ENCODE measurements at places on chromosomes 7 and 10.
A peak's percentile ranks its signal among the peaks of the same experiment; 100 is the strongest.

DNA sequence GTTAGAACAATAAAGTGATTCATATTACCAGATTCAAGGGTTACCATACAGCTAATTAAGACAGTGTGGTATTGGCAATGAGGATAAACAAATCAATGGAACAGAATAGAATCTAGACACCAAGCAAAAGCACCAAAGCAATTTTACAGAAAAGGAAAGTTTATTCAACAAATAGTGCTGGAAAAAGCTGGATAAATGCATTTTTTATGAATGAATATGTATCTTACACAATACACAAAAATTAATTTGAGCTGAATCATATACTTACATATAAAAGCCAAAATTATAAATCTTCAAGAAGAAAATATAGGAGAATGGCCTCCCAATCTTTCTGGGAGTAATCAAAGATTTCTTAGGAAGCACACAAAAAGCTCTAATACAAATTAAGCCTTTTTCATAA, 220.4 kb upstream of the PTN start:
- no peak for DNase-seq

DNA sequence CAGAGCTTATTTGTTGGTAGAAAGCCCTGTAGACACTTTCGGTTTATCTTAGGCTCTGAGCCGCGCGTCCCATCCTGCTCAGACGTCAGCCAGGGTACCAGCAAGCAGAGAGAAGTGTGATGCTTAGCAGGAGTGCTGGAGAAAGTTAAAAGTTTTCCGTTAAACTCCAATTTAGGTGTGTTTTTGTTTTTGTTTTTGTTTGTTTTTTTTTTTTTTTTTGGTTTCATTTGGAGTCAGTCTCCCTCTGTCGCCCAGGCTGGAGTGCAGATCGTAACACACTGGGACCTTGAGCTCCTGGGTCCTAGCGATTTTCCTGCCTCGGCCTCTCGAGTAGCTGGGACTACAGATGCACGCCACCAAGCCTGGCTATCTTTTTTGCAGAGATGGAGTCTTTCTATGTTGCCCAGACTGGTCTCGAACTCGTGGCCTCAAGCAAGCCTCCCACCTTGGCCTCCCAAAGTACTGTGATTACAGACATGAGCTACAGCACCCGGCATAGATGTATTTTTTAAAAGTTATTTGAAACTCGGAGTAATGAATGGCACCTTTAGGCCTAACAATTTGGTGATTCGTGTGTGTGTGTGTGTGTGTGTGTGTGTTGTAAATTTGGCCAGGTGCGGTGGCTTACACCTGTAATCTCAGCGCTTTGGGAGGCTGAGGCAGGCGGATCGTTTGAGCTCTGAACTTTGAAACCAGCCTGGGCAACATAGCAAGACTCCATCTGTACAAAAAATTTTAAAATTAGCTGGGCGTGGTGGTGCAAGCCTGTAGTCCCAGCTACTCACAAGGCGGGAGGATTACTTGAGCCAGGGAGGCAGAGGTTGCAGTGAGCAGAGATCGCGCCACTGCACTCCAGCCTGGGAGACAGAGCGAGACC, 1.3 kb upstream of the HIP1 start:
- no peak for DNase-seq

GRCh38 chr10:115771755-115772154, 501.3 kb downstream of the GFRA1 start:
- no peak for DNase-seq

- DNase-seq = peak; percentile 48
Measured at GRCh38 chr10:84493951-84494848, 165.8 kb downstream of the CCSER2 start.

DNA sequence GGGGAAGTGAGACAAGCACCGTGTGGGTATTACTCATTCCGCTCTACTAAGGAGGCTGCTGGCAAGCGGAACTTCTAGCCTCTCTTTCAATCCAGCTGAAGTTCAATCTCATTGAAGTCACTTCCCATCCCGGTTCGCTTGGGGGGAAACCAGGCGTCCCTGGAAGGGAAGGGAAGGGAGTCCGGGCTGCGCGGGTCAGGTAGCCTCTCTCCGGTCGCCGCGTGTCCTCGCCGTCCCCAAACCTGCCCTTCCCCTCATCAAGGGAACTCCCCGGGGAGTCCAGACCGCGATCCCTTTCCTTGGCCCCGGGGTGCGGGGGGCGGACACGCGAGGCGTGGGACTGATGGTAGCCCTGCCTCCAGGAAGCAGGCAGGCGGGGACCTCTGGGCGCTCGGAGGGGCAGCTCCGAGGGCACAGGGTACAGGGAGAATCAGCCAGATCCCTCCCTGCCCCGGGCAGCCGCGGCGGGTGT, 598 bp upstream of the ZEB1 start:
- peak; percentile 53 for DNase-seq

DNA sequence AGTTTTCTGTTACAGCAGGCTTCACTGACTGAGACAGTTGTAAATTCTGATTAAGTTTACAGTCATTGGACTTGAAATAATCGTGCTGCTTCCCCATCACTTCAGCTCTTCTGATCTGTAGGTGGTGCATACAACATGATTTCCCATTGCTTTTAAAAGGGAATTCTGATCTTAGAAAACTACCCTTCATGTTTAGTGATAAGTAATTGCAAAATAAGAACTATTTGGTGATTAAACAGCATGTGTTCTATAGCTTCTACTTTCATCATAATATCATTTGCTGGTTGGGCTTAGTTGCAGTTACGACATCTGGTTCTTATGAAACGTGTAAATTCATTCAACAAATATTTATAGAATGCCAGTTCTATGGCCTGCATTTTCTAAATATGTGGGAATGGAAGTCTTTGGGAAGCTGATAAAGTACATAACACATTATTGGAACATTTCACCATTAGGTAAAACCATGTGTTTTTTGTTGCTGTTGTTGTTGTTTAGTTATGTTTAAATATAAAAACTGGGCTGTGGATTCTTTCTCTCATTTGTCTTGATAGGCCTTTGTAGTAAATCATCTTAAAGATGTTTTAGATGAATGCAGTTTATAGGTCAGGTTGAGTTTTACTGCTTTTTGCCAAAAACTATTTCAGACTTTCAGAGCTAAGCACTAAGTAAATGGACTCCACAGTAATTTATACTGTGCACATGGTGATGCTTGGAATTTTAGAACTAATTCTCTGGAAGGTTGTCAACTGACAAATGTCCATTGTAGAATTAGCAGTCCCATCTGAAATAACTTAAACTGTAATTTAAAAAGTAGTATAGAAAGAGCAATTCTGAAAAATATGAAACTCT, 13.1 kb downstream of the GNAI1 start:
- no peak for DNase-seq

DNA sequence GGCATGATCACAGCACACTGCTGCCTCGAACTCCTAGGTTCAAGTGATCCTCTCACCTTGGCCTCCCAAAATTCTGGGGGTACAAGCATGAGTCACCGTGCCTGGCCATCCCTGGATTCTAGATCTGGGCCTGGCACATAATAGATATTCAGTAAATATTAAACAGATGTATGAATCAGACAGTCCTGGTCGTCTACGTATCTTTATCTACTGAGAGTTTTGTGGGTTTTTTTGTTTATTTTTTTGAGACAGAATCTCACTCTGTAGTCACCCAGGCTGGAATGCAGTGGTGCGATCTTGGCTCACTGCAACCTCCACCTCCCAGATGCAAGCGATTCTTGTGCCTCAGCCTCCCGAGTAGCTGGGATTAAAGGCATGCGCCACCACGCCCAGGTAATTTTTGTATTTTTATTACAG, 24.3 kb upstream of the ITGB1 start:
- DNase-seq = no peak

DNA sequence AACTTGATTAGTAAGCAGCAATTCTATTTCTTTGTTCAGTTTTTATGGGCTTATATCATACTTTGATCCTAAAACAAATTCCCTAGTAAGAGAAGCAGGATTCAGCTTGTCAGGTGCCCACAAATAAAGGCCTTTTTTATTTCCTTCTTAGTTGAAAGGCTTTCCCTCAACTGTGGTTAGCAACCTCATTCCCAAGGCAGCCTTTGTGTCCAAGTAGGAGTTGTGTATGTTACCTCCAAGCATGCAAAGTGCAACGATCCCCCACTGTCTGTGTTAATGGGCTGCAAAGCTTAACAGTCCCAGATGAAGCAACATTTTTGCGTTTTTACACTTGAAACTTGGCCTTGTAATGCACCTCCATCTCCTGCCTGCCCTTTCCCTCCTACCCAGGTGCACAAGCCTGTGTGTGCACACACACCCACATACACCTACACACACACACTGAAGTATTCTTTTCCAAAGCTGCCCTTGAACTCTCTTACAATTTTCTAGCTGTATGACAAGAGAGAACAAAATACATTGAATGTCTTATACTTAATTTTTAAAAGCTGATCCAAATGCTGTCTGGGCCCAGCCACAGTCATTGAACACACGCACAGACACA, 278.2 kb downstream of the SNX13 start:
- DNase-seq = no peak

DNA sequence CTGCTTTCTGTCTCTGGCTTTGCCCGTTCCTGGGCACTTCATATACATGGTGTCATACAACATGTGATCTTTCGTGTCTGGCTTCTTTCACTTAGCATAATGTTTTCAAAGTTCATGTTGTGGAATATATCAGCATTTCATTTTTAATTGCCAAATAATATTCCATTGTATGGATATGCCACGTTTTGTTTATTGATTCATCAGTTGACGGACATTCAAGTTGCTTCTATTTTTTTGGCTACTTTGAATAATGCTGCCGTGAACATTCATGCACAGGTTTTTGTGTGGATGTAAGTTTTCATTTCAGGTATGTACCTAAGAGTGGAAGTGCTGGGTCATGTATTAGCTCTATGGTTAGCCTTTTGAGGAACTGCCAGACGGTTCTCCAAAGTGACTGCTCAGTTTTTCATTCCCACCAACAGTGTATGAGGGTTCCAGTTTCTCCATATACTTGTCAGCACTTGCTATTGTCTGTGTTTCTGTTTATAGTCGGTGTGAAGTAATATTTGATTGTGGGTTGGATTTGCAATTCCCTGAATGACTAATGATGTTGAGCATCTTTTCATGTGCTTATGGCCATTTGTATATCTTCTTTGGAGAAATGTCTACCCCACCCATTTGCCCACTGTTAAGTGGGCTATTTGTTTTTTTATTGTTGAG, 401.4 kb upstream of the GALNT17 start:
- no peak for DNase-seq

- DNase-seq = no peak
Measured at GRCh38 chr7:89085580-89085979, 290.0 kb upstream of the TEX47 start.

- no peak for DNase-seq
Measured at GRCh38 chr10:133056651-133057178, 31.0 kb upstream of the ADGRA1 start.

- no peak for DNase-seq
Measured at GRCh38 chr7:27102581-27103442, at the start of gene HOXA2. Gene HOXA2 (minus strand): TSS chr7:27102683. CDS start chr7:27102500, 183 bp downstream.

- DNase-seq = no peak
Measured at GRCh38 chr7:77954773-77955555, 156.4 kb downstream of the PHTF2 start.

GRCh38 chr10:30537586-30537985, 92.0 kb downstream of the LYZL2 start:
- DNase-seq = no peak

GRCh38 chr7:22757338-22757994, 30.5 kb downstream of the IL6 start:
- DNase-seq = no peak

DNA sequence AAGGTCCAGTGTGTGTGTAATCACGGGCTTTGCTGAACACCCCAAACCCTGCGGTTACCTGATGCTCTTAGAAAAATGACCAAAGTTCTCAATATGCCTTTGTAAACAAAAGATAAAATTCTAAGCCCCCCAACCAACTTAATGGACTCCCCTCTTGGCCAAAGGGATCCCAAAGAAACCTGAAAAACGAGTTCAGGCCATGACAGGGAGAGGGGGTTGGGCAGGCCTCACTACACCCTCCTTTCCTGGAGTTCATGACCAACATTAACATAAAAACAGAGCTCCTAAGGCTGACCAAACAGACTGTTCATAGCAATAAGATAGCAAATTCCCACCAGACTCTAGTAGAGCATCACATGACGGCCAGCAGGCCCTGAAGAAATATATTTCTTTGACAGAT, 3.0 kb upstream of the VIPR2 start:
- no peak for DNase-seq

- DNase-seq = no peak
Measured at GRCh38 chr10:91549262-91549661, 83.6 kb downstream of the PPP1R3C start.

DNA sequence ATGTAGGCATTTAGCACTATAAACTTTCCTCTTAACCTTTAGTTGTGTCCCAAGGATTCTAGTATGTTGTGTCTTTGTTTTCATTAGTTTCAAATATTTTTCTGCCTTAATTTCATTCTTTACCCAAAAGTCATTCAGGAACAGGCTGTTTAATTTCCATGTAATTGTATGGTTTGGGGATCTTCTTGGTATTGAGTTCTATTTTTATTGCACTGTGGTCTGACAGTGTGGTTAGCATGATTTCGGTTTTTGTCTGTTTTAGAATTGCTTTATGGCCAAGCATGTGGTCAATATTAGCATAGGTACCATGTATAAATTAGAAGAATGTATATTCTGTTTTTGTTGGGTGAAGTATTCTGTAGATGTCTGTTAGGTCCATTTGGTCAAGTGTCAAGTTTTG, 26.3 kb downstream of the COA1 start:
- DNase-seq = no peak
